NCI-H2029 treated with DMSO at 0.1 percent for 48 hours (cell line): ENCODE measurements at places on chromosomes 6 and 20.

GRCh38 chr6:123480986-123481385 is 155.8 kb downstream of the TRDN start:
- no peak for DNase-seq

- no peak for DNase-seq
These were observed 121.3 kb downstream of the TRMT11 start for GRCh38 chr6:126107475-126108166.

GRCh38 chr6:98657764-98658163 is 176.6 kb upstream of the POU3F2 start:
- no peak for DNase-seq

DNA sequence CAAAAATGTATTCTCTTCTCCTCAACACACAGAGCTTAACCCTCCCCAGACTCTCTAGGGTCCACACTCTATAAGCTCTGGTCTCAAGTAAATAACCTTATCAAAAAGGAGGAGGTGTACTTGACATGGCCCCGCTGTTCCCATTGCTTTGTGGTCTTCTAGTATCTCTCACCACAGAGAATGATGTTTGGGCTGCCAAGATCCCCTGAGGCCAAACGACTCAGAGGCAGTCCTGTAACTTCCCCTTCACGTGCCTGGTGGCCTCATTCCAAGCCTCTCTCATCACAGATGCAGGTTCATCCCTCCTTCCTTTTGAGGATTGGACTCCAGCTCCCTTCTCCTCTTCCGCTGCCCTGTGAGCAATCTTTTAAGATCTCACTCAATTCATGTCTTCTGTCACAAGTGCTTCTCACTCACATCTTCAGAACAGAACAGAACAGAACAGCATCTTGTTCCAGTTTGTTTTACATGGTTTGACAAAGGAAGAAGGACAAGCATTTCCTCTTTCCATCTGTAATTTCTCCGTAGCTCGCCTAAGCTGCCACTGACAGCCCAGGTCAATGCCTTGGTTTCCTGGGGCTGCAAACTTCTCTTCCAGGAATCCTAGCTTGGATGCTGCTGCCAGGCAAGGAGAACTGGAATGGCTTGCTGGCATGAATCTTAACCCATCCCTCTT is 541.5 kb downstream of the CD83 start:
- no peak for DNase-seq

GRCh38 chr20:63248835-63249591 is 5.2 kb downstream of the NKAIN4 start:
- no peak for DNase-seq

DNA sequence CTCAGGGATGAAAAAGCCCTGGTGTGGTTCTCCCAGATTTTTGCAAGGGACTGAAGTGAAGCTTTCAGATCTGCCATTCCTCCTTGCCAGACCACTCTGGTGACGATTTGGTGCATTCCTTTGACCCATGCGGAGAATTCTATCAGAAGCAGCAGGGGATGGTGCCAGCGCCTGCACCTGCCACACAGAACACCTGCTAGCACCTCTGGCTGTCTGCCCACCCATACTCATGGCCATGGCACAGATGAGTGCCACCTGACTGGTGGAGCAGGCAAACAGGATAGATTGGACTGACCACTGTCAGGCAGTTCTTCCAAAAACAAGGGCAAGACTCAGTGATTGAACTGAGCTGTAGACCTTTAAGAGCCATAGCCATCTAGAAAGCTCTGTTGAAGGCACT is 107.1 kb downstream of the CDYL start:
- peak; percentile 98 for DNase-seq

- DNase-seq = no peak
These were observed 195.2 kb downstream of the LRFN2 start for GRCh38 chr6:40391851-40392517.

GRCh38 chr20:11217326-11218172 is 543.8 kb upstream of the JAG1 start:
- DNase-seq = no peak

GRCh38 chr20:13220194-13220903 is 725 bp upstream of the ISM1 start:
- no peak for DNase-seq

GRCh38 chr6:54574671-54575070 is 266.4 kb downstream of the TINAG start:
- DNase-seq = no peak

DNA sequence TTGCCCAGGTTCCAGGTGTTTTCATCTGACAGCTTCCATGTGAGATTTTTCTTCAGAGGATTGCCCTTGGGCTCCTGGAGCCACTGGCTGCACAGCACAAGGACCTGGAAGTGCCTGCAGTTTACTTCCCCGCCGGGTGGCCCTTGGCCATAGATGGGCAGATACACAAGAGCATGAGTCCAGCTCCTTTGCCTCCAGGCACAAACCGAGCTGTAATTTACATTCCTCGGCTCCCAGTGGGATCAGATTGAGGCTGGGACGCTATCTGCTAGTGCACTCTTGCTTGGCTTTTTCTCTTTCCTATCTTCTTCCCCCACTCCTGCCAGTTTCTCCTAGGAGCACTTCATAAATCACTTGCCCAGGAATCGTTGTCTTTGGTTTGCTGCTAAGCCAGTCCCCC is 85.4 kb upstream of the RALY start:
- no peak for DNase-seq

DNA sequence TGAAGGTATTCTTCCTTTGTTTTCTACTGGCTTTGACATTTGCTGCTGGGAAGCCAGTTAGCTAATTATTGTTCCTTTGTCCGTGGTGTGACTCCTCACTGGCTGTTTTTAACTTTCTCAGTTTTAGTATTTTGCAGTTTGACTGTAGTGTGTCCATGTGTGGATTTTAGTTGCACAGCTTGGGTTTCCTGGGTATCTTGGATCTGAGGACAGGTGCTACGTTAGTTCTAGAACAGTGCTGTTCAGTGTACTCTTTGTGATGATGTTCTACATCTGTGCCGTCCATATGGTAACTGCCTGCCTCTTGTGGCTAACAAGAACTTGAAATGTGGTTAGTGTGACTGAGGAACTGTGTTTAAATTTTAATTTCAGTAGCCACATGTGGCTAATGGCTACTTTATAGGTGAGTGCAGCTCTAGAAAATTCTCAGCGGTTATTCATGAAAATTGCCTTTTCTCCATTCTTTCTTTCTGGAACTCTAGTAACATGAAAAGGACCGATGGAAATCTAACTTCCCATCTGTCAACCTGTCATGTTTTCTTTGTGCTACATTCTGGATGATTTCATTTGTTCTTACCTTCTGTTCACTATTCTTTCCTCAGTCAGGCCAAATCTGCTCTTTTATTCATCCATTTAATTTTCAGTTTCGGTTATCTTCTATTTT is 7.4 kb downstream of the SNX9 start:
- no peak for DNase-seq

GRCh38 chr20:53608071-53608455 is 14.4 kb upstream of the ZNF217 start:
- no peak for DNase-seq

DNA sequence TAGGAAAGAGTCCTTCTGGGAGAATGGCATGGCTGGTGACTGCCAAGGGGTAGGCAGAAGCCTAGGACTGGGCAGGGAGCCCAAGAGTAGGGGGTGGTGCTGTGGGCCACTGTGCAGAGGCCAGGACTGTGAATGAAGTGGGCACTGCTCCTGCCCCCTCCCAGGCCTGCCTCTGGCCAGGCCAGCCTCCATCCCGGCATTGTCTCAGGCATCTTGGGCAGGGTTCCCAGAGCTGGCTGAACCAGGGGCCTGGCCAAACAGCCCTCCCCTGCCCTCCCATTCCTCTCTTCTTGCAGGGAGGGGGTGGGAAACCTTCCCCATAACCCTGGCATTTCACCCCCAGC is 81.6 kb downstream of the MRPL14 start:
- DNase-seq = no peak

DNA sequence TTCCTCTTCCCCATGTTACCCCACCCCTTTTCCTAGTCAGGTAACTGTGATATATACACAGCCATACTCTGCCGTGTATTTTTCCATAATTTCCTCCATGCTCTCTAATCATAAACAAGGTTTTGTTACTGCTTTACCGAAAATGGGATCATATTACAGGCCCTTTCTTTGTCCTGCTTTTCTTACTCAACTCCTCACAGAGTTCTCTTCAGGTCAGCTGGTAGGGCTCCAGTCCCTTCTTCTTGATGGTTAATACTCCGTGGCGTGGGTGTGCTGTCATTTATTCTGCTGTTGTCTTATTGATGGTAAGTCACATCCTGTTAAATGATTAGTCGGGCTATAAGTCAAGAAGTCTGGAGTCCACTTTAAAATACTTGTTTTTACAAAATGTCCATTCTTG is 24.9 kb upstream of the PI16 start:
- DNase-seq = no peak

DNA sequence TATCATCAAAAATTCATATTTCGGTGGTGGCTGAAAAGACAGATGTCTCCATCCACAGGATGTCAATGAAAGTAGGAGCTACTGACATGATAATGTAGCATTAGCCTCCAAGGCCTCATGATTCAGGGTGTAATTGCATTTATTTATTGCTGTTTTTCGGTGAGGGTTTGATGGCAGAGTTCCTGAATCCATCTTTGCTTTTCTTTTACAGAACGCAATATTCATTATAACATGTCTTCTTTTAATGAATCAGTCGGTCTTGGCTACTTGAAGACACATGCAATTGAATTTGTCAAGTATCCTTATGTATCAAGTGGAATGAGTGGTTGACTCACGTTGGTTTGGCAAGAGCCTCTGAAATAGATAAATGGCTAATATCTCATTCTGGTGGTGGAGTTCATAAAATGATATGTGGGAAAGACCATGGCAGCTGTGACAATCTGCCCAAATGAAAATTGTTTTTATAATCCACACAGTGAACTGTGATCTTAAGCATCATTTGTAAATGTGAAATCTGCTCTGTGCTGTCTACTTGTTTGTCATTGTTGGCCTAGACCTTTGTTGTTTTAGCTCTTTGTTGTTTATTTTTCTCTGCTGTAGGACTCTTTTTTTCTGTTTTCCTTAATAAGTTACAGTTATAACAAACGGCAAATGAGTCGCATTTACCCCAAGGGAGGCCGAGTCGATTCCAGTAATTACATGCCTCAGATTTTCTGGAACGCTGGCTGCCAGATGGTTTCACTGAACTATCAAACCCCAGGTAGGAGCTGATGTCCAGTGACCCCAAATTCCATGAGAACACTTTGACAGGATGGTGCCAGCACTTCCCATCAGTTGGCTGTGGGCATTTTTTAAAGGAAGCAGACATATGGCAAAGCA is 105.7 kb upstream of the LAMP5 start:
- DNase-seq = peak; percentile 35

- DNase-seq = no peak
These were observed 21.5 kb upstream of the MRGBP start for GRCh38 chr20:62774762-62775161.

- DNase-seq = no peak
These were observed 2.4 kb downstream of the LTB start for GRCh38 chr6:31579546-31580437.

DNA sequence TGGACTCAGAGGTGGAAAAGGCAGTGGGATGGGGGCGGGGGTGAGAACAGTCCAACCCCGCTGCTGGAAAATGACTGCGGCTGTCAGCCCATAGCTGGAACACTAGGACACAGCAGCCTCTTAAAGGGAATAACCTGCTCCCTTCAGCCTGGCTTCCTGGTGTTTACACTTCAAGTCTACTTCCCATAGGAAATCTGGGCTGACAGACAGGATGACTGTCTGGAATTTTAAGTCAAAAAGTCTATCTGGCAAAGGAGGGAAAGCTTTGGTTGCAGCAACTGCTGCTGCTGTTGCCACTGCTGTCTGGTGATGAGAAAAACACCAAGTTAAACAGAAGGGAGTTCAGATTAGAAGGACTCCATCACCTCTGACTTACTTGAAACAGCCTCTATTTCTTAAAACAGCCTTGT is 44.9 kb downstream of the TNFRSF21 start:
- no peak for DNase-seq

- no peak for DNase-seq
These were observed 13.6 kb upstream of the SH3BGRL2 start for GRCh38 chr6:79617518-79617941.

- DNase-seq = no peak
These were observed 36.8 kb downstream of the GCM1 start for GRCh38 chr6:53111865-53112264.

- no peak for DNase-seq
These were observed 41.6 kb downstream of the PRND start for GRCh38 chr20:4763261-4763660.

GRCh38 chr6:25927756-25928216 is 2.7 kb downstream of the SLC17A2 start:
- no peak for DNase-seq

DNA sequence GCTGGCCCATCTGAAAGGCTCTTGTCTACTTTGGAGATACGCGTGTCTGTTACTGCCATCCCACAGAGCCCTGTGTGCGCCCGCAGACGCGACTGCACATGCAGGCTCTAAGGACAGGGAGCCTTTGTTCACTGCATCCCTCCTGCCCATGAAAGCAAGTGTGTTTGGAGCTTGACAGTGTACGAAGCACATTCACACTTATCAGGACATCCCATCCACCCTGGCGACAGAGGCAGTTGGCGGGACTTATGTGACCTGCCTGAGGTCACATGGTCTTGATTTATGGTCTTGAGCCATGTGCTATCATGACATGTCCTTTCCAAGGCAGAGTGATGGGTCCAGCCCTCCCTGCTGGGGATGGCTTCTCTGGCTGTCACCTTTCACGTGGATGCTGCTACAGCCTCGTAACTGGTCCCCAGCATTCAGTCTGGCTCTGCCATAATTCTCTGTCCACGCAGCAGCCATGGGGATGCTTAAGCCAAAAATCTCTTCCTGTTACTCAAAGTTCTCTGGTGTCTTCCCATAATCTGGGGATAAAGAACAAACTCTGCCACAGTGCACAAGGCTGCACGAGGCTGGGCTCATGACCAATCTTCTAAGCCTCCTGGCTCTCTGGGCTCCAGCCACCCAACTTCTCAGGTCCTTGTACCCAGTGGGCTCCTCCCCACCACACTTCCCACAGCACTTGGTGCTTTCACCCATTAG is 36.3 kb upstream of the FAM83D start:
- DNase-seq = no peak

- no peak for DNase-seq
These were observed 135.7 kb downstream of the BCAS1 start for GRCh38 chr20:53934421-53935343.

DNA sequence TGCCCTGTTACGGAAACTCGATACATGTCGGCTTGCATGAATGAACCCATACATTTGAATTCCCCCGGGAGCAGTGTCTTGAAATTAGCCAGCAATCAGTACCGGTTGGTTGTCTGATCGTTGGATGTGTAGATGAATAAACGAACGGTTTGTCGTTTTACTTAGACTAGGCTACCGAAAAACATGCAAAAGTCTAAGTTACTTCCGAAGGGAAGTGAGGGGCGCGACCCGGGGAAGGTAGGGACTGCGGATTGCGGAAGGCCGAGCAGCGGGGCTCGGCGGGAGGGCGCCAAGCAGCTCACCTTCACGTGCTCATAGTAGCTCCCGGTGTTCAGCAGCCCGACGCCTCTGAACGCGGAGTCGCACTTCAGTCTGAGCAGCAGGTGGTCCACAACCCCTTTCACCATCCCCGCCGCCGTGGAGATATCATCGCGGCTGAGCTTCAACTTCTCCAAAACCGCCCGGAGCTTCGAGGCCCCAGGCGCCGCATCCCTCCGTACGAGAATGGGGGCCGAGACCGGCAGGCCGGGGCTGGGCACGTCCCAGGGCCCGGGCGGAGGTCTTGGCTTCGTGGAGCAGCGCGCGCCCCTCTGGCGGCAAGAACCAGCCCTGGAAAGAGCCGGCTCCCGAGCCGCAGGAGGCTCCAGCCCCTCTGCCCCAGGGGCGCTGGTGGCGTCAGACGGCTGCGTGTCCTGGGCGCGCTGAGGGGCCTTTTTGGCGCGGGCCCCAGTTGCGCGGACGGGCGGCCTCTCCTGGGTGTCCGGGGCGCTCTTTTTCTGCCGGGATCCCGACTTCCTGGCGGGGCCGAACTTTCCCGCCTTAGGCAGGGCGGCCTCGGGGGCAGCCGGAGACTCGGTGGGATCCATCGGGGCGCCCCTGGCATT is 632 bp downstream of the CGAS start:
- DNase-seq = peak; percentile 19
